ENCODE measurements at places on chromosomes 12 and 14.

GRCh38 chr14:102809870-102810269 is 32.6 kb downstream of the TRAF3 start:
- no peak for DNase-seq

GRCh38 chr12:50842637-50843493 is at the start of gene TMPRSS12:
TSS of gene TMPRSS12 (plus strand) at chr12:50842926. CDS start at chr12:50842965, 39 bp downstream.
- no peak for DNase-seq

DNA sequence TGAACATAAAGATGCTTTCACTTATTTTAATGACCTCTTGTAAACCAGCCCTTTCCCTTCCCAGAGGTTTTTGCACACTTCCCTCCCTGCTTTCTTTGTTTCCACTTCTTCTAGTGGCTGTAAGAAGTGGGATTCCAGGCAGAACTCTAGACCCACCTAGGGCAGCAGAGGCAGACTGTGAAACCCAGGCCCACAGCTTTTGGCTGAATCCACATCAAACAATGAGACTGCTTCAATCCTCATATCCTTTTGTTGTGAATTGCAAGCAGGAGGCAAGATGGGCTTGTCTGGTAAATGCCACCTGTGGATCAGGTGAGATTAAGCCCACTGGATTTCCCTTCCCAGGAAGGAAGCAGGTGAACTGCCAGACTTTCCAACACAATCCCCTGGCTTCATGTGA is 12.8 kb downstream of the CCDC177 start:
- no peak for DNase-seq

GRCh38 chr14:24944800-24945199 is 105.1 kb downstream of the STXBP6 start:
- DNase-seq: no peak

- DNase-seq: no peak
Observed at GRCh38 chr14:68974759-68975347, 4.2 kb downstream of the ACTN1 start.

- no peak for DNase-seq
Observed at GRCh38 chr14:102457509-102457908, 52.1 kb downstream of the ANKRD9 start.

- no peak for DNase-seq
Observed at GRCh38 chr14:56797569-56798446, 12.5 kb downstream of the OTX2 start.

DNA sequence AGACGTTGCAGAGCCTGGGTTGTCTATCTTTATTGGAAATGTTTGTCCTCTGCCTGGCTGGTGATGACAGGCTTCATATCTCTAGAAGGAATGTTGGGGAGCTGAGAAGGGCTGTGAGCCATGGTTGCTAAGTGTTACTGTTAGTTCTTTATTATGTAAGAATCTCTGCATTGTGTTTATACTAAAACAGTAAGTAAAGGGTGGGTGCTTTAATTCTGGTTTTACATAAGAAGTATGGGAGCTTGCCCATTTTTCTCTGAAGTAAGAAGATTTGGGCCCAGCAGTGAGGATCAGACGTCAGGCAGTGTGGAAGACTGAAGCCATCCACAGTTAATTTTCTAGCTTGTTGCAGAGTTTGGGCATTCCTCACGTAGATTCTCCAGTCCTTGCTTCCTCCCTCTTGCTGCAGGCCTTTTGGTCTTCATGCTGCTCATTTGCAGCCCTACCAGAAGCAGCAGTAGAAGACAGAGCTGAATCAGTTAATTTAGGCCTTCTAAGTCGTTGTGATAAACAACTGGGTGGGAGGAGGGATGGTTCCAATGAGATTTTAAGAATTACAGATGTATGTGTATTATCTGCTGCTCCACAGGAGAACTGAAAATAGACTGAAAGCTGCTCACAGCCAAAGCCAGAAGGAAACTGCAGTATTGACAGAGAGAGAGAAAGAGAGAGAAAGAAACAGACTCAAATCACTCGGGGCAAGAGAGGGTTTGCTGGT is 21.4 kb downstream of the WNT5B start:
- no peak for DNase-seq

DNA sequence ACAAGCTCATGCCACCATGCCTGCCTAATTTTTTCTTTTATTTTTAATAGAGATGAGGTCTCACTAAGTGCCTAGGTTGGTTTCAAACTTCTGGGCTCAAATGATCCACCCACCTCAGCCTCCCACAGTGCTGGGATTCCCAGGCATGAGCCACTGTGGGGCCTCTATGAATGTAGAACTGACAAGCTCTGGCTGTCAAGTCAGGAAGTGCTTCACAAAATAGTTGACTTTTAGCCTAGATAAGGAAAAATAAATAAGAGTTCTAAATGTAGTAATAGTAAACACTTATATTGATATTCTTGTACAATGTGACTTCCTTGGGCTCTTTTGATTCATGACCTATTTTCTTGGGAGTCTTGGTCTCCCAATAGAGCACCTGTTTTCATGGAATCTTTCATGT is 40.0 kb downstream of the RMST start:
- no peak for DNase-seq

DNA sequence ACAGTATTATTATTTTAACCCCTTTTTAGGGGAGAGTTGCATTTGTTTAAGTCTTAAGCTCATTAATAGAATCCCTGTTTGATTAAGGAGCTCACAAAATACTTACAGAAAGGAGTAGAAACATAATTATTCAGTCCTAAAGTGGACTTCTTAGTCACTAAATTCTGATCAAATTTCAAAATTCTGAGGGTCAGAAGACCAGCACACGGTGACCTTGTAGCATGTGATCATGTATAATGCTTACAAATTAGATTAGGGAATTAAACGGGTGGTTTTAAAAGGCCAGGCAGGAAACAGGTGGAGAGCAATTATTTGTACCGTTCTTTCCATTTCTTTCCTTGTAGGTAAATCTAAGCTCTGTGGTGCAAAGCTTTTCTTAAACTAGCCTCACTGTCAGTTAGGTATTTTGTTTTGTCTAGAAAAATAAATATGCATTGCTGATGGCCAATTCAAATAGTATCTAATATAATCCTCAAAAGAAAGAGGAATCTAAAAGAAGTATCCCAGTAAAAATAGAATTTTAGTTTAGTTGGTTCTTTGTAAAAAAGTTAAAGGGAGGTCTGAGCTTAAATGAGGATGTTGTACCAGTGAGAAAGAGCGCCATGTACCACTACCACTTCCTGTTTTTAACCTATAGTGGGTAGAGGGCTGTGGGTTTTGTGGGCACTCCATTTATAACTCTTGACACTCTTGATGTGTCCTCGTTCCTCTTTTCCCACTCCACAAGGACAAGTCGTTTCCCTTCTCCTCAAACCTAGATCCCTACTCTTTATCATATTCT is 51.1 kb downstream of the SLC38A1 start:
- DNase-seq: peak; percentile 22

GRCh38 chr12:89206390-89206789 is 145.9 kb downstream of the DUSP6 start:
- DNase-seq: no peak

- no peak for DNase-seq
Observed at GRCh38 chr12:19671695-19672094, 232.4 kb downstream of the AEBP2 start.

- no peak for DNase-seq
Observed at GRCh38 chr14:78143489-78144145, 26.6 kb upstream of the NRXN3 start.

DNA sequence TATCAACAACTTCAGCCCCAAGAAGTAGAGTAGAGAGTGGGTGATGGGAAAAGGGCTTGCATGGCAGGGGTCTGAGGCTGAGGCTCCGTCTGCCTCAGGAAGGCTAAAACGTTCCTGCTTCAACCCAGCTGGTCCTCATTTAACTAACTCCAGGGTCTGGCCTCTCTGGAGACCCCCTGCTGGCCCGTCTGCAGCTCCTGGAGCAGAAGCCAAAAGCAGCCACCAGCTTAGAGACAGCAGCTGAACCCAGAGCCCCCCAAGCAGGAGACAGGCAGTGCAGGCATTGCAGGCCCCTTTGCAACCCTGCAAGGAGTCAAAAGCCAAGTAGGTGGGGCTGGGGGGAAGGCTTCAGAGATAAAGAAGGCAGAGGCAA is 25.1 kb upstream of the LTBP2 start:
- DNase-seq: no peak

DNA sequence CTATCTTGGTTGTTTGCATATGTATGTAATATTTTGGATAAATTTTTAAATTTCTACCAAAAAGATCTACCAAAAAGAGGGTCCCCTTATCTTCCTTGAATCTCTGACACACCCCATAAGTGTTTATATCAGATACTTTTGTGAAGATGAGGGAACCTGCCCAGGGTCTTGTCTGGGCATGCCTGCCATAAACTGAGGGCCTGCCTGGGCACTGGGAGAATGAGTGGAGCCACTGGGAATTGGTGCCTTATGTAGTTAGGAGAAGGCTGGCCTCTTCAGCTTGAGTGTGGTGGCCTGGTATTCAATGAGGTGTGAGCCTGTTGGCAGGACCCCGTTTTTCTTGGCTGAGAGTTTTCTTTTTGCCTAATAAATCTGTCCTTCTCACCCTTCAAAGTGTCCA is 46.5 kb downstream of the OR9K2 start:
- no peak for DNase-seq

DNA sequence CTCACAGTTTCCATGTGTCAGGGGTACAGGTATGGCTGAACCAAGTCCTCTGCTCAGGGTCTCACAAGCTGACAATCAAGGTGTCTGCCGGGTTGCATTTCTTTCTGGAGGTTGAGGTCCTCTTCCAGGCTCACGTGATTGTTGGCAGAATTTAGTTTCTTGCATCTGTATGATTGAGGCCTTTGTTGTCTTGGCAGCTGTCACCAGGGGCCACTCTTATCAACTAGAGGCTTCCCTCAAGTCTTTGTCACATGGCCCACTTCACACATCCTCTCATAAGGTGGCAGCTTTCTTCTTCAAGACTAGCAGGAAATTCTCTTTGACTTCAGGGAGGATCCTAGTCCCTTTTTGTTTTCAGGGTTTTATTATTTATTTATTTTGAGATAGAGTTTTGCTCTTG is 46.0 kb upstream of the FOS start:
- DNase-seq: no peak

DNA sequence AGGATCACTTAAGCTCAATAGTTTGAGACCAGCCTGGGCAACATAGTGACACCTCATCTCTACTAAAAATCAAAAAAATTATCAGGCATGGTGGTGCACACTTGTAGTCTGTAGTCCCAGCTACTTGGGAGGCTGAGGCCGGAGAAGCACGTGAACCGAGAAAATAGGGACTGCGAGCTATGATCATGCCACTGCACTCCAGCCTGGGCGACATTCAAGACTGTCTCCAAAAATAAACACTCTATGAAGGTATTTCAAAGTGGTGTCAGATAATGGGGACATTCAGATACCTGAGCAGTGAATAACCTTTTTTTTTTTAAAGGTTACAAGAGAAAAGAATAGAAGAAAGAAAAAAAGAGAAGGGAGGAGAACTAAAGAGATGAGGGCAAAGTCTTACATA is 98.1 kb downstream of the MED13L start:
- no peak for DNase-seq

DNA sequence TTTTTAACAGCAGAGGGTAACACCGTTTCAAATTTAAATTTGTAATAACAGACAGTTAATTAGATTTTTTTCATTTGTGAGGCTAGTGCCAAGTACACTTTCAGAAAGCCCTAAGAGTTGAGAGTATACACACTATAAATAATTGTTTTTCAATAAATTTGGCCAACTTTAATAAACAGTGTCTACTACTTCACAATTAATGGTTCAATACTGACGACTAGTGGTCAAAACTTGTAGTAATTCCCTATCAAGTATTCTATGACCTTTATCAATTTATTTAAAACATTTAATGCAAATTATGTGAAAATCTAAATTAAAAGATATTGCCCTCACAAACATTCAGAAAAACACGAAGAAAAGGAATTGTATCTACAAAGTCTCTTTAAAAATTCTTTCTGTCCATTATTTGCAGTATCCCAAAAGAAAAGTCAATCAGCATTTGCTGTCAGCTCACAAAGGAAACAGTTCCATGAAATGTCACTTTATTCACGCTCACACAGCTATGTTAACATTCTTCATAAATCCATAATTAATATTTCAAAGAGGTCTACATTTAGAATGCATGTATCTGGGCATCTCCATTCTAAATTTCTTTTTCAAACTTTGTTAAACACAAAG is 91.2 kb downstream of the CEP128 start:
- DNase-seq: no peak

GRCh38 chr14:77903937-77904617 is 104.2 kb downstream of the ADCK1 start:
- no peak for DNase-seq

GRCh38 chr12:23655884-23656283 is 293.6 kb downstream of the SOX5 start:
- DNase-seq: no peak
